Mucosa of gallbladder (tissue), 1 donor: ENCODE measurements at places on chromosomes 5 and 9.

- DNase-seq: no peak
Measured at GRCh38 chr9:98128316-98128715, 9.3 kb upstream of the TRIM14 start.

GRCh38 chr5:117220730-117221129, 646.1 kb upstream of the SEMA6A start:
- DNase-seq: no peak

DNA sequence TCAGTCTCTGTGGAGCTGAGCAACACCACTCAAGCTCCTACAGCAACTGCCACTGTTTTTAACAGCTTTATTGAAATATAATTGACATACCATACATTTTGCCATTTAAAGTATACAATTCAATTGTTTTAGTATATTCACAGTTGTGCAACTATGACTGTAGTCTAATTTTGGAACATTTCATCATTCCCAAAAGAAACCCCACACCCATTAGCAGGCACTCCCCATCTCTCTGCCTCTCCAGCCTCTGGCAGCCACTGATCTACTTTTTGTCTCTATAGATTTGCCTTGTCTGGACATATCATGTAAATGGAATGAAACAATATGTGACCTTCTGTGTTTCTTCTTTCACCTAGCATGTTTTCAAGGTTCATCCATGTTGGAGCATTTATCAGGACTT, 43.5 kb downstream of the RUSC2 start:
- DNase-seq: no peak

GRCh38 chr5:57581772-57582171, 99.2 kb upstream of the ACTBL2 start:
- no peak for DNase-seq

DNA sequence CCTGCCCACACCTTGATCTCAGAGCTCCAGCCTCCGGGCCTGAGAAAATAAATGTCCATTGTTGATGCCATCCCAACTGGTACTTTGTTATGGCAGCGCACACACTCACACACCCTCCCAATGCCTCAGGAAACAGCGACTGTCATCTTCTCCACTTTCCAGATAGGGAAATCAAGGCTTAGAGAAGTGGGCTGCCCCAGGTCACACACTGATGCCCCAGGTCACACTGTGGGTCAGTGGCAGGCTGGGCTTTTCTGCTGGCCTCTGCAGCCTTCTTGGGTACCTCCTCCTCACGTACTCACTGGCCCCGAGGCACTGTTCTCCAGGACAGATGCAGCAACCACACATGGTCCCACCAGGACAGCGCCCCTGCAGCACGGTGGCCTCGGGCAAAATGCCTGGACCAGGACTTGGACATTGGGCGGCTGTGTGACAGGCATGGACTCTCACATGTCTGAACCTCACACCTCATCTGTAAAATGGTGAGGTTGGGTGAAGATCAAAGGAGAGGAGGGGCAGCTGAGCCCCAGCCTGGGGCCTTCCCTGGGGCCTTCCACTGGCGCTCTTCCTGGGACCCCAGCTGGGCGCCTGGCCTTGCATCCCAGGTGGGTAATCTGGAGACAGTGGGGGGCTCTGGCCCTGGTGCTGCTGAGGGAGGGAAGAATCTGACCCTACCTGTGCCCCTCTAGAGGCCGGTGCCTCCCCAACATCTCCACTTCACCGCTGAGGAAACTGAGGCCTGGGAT, 156.0 kb downstream of the COL23A1 start:
- DNase-seq: no peak

- DNase-seq: no peak
Measured at GRCh38 chr9:89524963-89525362, 27.1 kb upstream of the SEMA4D start.

- no peak for DNase-seq
Measured at GRCh38 chr9:8437876-8438275, 638.3 kb upstream of the DMAC1 start.

GRCh38 chr5:95809414-95809960, 13.0 kb downstream of the GLRX start:
- DNase-seq: no peak

DNA sequence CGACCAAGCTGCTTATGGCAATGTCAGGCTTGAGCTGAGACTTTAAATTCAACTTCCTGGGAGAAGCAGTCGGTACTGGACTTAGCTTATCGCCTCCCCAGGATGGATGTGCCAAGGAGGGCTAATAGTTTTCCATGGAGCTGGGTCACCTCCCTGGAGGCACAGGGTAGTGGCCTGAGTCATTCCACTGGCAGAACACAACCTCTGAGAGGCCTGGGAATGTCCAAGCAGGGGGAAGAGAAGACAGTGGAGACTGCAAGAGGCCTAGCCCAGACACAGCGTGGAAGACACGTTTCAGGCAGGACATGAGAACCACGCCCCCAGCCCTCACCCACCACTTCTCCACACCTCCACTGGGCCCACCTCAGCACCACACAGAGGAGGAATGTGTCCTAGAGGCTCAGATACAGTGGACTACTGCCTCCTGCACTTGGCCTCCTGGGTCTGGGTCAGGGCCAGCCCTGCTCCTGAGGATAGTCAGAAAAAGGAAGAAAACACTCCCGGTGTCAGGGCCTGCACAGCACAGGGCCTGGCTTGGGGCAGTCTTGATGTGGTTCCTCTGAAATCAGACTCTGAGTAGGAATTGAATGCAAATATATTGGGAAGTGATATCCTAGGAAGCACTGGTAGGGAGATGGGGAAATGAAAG, 171.8 kb downstream of the FSTL4 start:
- no peak for DNase-seq

DNA sequence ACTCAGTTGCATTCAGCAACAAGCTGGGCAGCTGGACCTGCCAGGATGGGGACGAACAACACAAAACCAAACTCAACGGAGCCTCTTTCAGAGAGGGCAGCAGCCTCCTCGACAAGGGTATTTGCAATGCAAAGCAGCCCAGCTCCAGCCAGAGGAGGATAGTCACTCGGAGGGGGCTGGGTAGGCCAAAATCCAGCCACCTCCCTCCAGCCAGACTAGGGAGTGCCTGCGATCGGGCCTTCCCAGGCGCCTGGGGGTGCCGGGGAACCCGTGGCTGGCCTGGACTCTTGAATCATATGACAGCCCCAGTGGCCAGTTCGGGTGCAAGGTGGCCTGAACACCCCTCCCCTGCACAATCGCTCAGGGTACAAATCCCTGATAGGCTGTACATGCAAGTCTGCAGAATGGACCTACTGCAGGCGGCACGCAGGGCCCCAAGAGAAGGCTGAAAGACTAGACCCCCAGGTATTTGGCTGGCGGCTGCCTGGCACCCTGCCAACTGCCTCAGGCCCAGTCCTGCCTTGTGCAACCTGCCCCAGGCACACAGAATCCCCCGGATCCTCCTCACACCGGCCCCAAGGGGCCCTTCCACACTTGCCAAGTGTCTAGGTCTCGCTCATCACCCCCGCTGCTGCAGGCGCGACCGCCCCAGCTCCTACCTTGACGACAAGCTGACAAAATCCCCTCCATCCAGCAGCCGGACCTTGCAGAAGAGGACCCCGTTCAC, 1.3 kb downstream of the EEIG1 start:
- DNase-seq: peak; percentile 54

- DNase-seq: no peak
Measured at GRCh38 chr5:137191179-137191578, 307.9 kb downstream of the SPOCK1 start.

- peak; percentile 33 for DNase-seq
Measured at GRCh38 chr5:157523976-157524375, 51.6 kb downstream of the ADAM19 start.

- DNase-seq: no peak
Measured at GRCh38 chr5:103667068-103667467, 104.5 kb upstream of the NUDT12 start.

GRCh38 chr9:136084063-136084944, 10.8 kb downstream of the NACC2 start:
- no peak for DNase-seq

DNA sequence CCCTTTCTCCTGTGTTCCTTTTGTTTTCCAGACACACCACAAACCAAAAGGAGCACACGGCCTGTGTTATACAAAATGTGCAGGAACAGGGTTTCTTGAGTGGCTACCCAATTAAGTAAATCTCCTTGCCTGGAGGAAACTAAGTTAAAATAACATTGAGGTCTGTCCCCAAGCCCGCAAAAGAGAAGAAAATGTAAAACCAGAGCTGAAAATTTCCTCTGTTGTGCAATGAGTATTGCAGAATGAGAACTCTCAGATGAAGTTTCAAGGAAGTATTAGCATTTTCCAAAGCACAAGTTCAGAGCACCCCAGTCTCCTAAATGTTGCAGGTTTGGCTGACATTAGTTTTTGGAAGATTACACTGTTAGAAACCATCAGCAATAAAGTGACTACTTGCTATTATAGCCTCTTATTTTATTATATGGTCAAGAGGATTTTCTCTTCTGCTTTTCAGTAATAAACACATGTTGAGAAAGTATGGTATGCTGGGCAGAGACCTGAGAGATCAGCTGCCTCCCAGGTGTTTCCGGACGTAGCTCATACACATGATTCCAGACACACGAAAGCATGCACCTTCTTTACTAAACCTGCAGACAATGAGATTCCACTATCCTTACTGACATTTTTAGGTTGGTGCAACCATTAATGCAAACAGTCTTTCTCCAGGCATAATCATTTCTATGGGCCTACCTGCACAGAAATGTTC, 161.3 kb downstream of the SNCAIP start:
- DNase-seq: no peak

DNA sequence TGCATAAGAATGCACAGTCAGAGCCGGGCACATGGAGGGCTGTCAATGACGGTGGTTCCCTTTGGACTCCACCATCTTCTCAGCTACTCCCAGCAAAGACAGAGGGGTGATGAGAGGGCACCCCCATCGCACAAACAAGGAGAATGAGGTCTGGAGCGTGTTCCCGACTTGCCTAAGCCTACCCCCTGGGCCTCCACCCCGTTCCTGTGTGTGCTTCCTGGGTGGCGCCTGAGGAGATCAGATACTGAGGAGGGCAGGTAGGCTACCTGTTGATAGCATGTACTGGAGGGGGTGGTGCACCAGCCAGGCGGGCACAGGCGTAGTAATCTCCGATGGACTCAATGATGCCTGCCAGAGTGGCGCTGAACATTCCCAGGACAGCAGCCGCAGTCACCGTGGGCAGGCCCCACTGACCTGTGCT, 4.1 kb downstream of the SLC23A1 start:
- DNase-seq: no peak

DNA sequence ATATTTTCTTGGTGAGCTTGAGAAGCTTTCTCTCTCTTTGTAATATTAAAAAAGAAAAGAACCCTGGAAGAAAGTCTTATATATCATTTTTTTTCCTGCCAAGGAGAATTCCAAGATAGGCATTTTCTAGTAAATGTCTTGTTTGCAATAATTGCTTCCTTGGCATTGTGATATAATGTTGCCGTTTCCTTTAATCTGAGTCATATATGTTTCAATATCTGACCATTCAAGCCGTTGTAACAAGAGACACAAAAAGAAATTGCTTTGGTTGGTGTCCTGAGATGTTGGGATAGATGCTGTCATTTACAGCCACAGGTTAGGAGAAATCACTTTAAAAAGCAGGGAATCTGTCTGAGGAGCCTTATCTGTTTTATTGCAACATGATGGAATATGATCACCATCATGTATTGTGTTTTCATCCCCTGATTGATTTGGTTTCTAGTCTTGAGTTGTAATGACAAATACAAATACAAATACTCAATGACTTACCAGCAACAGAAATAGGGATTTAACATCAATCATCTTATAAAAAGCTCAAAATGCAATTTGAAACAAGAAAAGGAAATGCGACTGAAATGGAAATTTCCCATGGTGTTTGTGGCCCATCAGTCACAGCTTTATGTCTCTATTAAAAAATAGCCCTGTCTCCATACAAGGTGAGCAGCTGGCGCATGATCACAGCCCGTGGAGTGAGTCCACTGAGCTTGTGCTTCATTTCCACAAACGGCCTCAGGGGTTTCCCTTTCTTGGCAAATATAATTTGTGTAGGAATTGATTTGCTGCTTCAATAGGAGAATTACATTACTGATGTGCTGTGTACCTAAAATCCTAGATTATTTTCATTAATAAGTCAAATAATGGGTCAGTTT, 250.1 kb upstream of the TRPC7 start:
- no peak for DNase-seq

- DNase-seq: no peak
Measured at GRCh38 chr9:16387382-16387781, 483.1 kb downstream of the BNC2 start.

GRCh38 chr5:54362434-54362833, 52.1 kb upstream of the ARL15 start:
- no peak for DNase-seq
